ENCODE measurements at places on chromosomes 5 and 9. TPM values are rescaled to one million over a fixed set of nuclear protein-coding genes. Genes with fewer than 3 reads are reported as not detected.

The ADAM19 gene
- total RNA-seq = 8.8 TPM

The NPR3 gene
- total RNA-seq = 2.7 TPM

The CTXN3 gene
- not detected for total RNA-seq

The GRAMD2B gene
- total RNA-seq = 17.7 TPM

The PCDHB16 gene
- 6.3 TPM for total RNA-seq

The ENG gene
- 15.8 TPM for total RNA-seq

The SNX2 gene
- 31.0 TPM for total RNA-seq

The PCDHA11 gene
- total RNA-seq = 9.9 TPM

The PLK2 gene
- 130 TPM for total RNA-seq

The RASEF gene
- 0.33 TPM for total RNA-seq

The ABCA1 gene
- total RNA-seq = 23.0 TPM

The CNTLN gene
- total RNA-seq = 4.3 TPM

The MAMDC2 gene
- 0.54 TPM for total RNA-seq

The ADAMTS19 gene
- 69.6 TPM for total RNA-seq

The PCDHAC2 gene
- total RNA-seq = 47.8 TPM

The GLRA1 gene
- total RNA-seq = not detected

The SPAG8 gene
- 2.9 TPM for total RNA-seq

The IL11RA gene
- total RNA-seq = 64.6 TPM

The TAF11L14 gene
- not detected for total RNA-seq

The DND1 gene
- total RNA-seq = 1.0 TPM

The OR1B1 gene
- total RNA-seq = not detected

The FCN2 gene
- not detected for total RNA-seq

The HACD4 gene
- total RNA-seq = 0.04 TPM

The VCAN gene
- 414 TPM for total RNA-seq

The SLC36A2 gene
- total RNA-seq = not detected

The CBY3 gene
- 0.18 TPM for total RNA-seq

The ARL14EPL gene
- total RNA-seq = not detected

The SURF2 gene
- total RNA-seq = 49.9 TPM

The MRPS2 gene
- total RNA-seq = 76.2 TPM

The ANKRD18A gene
- total RNA-seq = 3.7 TPM

The LRRC70 gene
- 0.54 TPM for total RNA-seq
